ENCODE measurements at places on chromosomes 5 and 9.

GRCh38 chr9:122946461-122947005, 5.7 kb downstream of the RABGAP1 start:
- no peaks in the 10 kb centered on the region for H3K27me3 ChIP-seq
- H3K4me1 ChIP-seq: peaks cover 63% of the 10 kb centered on the region
- H3K4me3 ChIP-seq: no peak overlapping the region

- DNase-seq: no peak
- no peaks in the 10 kb centered on the region for H3K4me1 ChIP-seq
- H3K4me3 ChIP-seq: no peak overlapping the region
- no peaks in the 10 kb centered on the region for H3K27me3 ChIP-seq
- no peak overlapping the region for H3K27ac ChIP-seq
These were observed 151.7 kb upstream of the HCN1 start for GRCh38 chr5:45847877-45848276.

DNA sequence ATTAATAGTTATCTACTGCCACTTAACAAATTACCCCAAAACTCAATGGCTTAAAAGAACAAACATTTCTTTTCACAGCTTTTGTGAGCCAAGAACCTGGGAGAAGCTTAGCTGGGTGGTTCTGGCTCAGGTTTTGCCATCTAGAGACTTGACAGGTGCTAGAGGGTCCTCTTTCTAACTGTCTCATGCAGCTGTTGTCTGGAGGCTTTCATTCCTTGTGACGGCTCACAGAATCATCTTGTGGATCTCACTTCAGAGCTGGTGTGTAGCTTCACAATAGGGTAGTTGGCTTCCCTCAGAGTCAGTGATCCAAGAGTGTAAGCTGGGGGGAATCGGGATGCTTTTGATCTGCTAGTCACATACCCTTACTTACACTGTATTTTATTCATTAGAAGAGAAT, 81.2 kb upstream of the APC start:
- no peak for DNase-seq
- H3K4me3 ChIP-seq: no peak overlapping the region
- H3K4me1 ChIP-seq: no peaks in the 10 kb centered on the region
- no peak overlapping the region for H3K27ac ChIP-seq
- peaks cover 7% of the 10 kb centered on the region for H3K27me3 ChIP-seq

GRCh38 chr5:124110942-124111341, 599.0 kb downstream of the CSNK1G3 start:
- H3K4me3 ChIP-seq: no peak overlapping the region
- no peaks in the 10 kb centered on the region for H3K4me1 ChIP-seq
- no peak overlapping the region for H3K27ac ChIP-seq
- H3K36me3 ChIP-seq: no peaks in the 10 kb centered on the region

GRCh38 chr9:73423891-73424290, 272.2 kb downstream of the ANXA1 start:
- no peaks in the 10 kb centered on the region for H3K4me1 ChIP-seq
- H3K4me3 ChIP-seq: no peak overlapping the region
- DNase-seq: no peak
- H3K36me3 ChIP-seq: no peaks in the 10 kb centered on the region

DNA sequence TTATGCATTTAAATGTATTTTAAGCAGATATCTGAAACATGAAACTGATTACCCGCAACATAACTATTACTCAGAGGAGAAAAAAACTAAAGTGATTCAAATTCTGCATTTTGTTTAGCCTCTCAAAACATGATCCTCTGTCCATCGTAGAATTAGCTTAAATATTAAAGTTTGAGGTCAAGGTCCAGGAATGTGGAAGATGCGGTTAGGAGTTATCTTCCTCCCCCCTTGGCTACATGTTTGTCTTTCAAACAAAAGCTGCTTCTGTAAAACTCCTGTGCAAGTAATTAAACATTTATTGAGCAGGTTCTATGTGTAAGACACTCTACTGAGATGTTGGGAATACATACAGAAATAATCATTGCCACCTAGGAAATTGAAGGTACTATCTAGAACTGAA, 175.0 kb upstream of the ISL1 start:
- H3K27me3 ChIP-seq: no peaks in the 10 kb centered on the region
- DNase-seq: no peak
- H3K4me3 ChIP-seq: no peak overlapping the region

DNA sequence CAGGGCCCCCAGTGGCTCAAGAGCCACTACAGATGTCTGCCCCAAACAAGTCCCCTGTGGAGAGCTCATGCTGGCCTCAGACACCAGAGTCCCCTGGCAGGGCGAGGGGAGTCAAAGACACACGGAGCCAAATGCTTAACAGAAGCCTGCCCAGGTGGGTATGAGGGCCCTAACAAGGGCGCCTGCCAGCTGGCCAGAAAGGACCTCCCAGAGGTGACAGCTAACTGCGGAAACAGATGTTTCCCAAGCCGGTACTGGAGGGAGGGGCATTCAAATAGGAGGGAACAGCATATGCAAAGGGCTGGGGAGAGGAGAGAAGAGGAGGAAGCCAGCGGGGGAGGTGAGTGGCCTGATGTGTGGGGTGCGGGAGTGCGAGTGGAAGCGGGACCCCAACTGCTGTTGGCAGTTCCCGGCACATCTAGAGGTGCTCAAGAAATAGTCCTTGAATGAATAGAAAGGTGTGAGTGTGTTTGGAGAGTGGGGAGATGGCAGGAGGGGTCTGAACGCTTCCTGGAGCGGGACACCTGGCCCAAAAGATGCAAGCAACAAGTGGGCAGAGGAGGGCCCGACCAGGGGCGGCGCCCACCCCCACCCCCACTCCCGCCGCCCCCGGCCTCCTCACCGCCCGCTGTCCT, 824 bp downstream of the MXD3 start:
- peaks cover 17% of the 10 kb centered on the region for H3K36me3 ChIP-seq
- H3K4me3 ChIP-seq: peak overlapping the region; percentile 78
- peaks cover 1% of the 10 kb centered on the region for H3K27me3 ChIP-seq
- peaks cover 32% of the 10 kb centered on the region for H3K4me1 ChIP-seq
- peak; percentile 52 for DNase-seq
- H3K27ac ChIP-seq: peak overlapping the region; percentile 2

DNA sequence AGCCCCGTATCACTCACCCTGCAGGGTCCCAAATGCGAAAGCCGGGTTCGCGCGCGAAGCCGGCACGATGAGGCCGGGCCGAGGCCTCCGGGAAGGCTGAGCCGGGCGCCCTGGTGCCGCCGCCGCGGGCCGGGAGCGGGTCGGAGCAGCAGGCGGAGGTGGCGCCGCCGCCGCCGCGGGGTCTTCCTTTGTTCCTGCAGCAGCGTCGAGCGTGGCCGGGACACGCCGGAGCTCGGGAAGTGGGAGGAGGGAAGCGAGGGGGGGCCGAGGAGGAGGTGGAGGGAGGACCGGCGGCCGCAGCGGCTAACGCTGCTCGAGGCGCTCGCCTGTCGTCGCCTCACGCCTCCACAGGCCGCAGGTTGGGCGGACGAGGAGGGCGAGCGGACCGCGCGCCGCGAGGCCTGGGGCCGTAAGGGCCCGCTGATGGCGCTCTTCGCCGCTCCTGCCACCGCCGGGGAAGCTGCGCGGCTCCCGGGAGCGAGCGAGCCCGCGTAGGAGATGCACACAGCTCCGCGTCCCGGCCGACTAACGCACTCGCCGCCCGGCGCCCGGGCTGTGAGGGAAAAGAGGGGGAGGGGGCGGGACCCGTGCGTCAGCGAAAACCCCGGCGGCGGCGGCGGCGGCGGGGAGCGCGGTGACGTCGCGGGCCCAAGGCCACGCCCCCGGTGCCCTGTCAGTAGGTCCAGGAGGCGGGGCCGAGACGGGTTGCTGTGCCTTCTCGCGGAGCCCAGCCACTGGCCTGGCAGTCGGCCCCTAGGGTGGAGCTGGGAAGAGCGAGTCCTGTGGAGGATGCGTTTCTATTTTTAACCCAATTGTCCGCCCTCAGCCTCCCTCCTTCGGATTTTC, at the start of gene ZFAND5:
ZFAND5 (minus strand) TSS at position 530 of the 846 bp plus-strand sequence. CDS start 4,430 bp downstream, outside the sequence.
- H3K4me1 ChIP-seq: peaks cover 35% of the 10 kb centered on the region
- H3K36me3 ChIP-seq: peaks cover 19% of the 10 kb centered on the region
- H3K27ac ChIP-seq: peak within 1 kb of the TSS; percentile 96
- no peaks in the 10 kb centered on the region for H3K27me3 ChIP-seq
- peak within 1 kb of the TSS; percentile 84 for H3K4me3 ChIP-seq

- no peaks in the 10 kb centered on the region for H3K36me3 ChIP-seq
- H3K27me3 ChIP-seq: peaks cover 12% of the 10 kb centered on the region
- H3K4me1 ChIP-seq: no peaks in the 10 kb centered on the region
- H3K4me3 ChIP-seq: no peak overlapping the region
These were observed 126.9 kb upstream of the OSMR start for GRCh38 chr5:38718771-38719391.

- no peaks in the 10 kb centered on the region for H3K27me3 ChIP-seq
- no peak for DNase-seq
- H3K36me3 ChIP-seq: peaks cover 53% of the 10 kb centered on the region
These were observed 130.2 kb downstream of the TTC39B start for GRCh38 chr9:15176836-15177235.

GRCh38 chr5:19492861-19493260, 495.1 kb downstream of the CDH18 start:
- H3K27ac ChIP-seq: no peak overlapping the region
- H3K4me3 ChIP-seq: no peak overlapping the region
- no peaks in the 10 kb centered on the region for H3K36me3 ChIP-seq
- DNase-seq: no peak
- H3K4me1 ChIP-seq: no peaks in the 10 kb centered on the region

- peaks cover 2% of the 10 kb centered on the region for H3K4me1 ChIP-seq
- no peaks in the 10 kb centered on the region for H3K36me3 ChIP-seq
- H3K27ac ChIP-seq: no peak overlapping the region
These were observed 53.1 kb downstream of the SYK start for GRCh38 chr9:90854637-90855175.

DNA sequence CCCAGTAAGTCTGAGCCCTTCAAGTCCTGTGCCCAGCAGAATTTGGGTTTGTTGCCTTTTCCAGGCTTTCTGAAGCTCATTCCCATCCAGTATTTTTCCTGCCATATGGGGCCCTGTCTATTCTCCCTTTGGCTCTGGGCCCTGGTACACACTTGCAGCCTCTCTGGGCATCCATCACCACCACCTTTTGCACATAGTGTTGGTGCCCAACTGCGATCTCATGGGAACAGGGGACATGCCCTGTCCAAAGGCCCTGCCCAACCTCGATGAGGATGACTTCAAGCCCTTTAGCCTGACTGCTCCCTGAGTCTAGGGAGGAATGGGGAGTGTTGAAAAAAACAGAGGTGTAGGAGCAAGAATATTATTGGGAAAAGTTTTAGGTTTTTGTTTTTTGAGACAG, 11.5 kb downstream of the RGS3 start:
- H3K36me3 ChIP-seq: no peaks in the 10 kb centered on the region
- DNase-seq: no peak
- no peak overlapping the region for H3K4me3 ChIP-seq
- no peak overlapping the region for H3K27ac ChIP-seq
- H3K27me3 ChIP-seq: no peaks in the 10 kb centered on the region

- peak overlapping the region; percentile 70 for H3K27ac ChIP-seq
- H3K4me3 ChIP-seq: no peak overlapping the region
- peaks cover 4% of the 10 kb centered on the region for H3K27me3 ChIP-seq
- H3K4me1 ChIP-seq: peaks cover 33% of the 10 kb centered on the region
- H3K36me3 ChIP-seq: peaks cover 29% of the 10 kb centered on the region
These were observed 30.2 kb downstream of the EFCAB9 start for GRCh38 chr5:172223901-172224873.

- peaks cover 13% of the 10 kb centered on the region for H3K36me3 ChIP-seq
- H3K27ac ChIP-seq: no peak overlapping the region
- no peaks in the 10 kb centered on the region for H3K27me3 ChIP-seq
- no peak overlapping the region for H3K4me3 ChIP-seq
- H3K4me1 ChIP-seq: no peaks in the 10 kb centered on the region
- no peak for DNase-seq
These were observed 72.4 kb downstream of the KIAA0825 start for GRCh38 chr5:94545870-94546625.

GRCh38 chr5:4095918-4096630, 500.4 kb downstream of the IRX1 start:
- H3K36me3 ChIP-seq: no peaks in the 10 kb centered on the region
- no peaks in the 10 kb centered on the region for H3K4me1 ChIP-seq
- DNase-seq: no peak
- no peaks in the 10 kb centered on the region for H3K27me3 ChIP-seq
- no peak overlapping the region for H3K4me3 ChIP-seq
- H3K27ac ChIP-seq: no peak overlapping the region

DNA sequence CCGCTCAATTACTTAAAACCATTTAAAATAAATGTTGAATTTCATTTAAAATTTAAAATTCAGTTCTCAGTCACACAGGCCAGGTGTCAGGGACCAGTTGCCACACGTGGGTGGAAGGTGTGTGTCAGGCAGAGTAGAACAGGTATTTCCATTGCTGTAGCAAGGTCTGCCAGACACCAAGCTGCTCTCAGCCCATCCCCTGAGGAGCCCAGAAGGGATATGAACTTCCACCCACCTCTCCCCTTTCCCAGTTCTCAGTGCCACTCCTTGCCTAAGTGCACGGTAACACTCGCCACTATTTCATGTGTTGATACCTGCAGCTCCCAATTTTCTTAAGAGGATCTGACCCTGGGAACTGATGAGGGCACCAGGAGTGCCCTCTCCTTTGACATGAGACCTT, 12.7 kb downstream of the SYK start:
- no peak overlapping the region for H3K4me3 ChIP-seq
- peaks cover 10% of the 10 kb centered on the region for H3K4me1 ChIP-seq
- no peak overlapping the region for H3K27ac ChIP-seq
- no peak for DNase-seq
- peaks cover 5% of the 10 kb centered on the region for H3K27me3 ChIP-seq

DNA sequence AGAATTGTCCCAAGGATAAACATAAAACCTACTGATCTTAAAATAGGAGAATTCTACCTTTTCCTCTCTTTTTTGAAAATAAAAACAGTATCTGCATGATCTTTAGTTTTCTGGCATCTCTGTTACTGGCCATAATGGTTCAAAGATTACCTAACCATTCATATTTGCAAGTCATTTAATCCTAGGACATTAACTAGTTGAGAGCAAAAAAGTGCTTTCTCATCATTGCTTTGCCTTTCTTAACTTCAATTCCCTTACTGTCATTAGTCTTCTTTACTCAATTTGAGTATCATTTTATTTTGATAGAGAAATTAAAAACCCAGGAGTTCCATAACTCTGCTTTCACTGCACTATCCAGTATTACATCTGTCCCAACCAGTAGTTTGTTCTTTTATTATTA, 68.6 kb downstream of the RFX3 start:
- H3K36me3 ChIP-seq: no peaks in the 10 kb centered on the region
- no peak overlapping the region for H3K4me3 ChIP-seq
- no peaks in the 10 kb centered on the region for H3K27me3 ChIP-seq

DNA sequence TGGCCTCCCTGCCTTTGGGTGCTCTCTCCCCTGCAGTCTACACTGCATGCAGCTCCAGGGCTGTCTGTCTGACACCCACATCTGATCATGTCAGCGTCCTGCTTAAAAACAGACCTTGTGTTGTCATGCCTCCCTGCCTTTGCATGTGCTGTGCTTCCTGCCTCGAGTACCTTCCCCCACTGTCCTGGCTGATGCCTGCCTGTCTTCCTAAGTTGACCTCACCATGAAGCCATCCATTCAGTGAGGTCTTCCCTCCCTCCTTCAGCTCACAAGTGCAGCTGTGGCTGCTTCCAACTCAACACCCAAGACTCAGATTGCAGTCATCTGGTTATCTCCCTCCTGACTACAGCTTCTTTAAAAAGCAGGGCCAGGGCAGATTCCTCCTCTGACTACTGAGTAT, 5.5 kb downstream of the ANGPTL2 start:
- peaks cover 8% of the 10 kb centered on the region for H3K27me3 ChIP-seq
- peaks cover 6% of the 10 kb centered on the region for H3K4me1 ChIP-seq
- no peak for DNase-seq

- no peak overlapping the region for H3K27ac ChIP-seq
- H3K4me3 ChIP-seq: no peak overlapping the region
- peaks cover 22% of the 10 kb centered on the region for H3K4me1 ChIP-seq
- peaks cover 31% of the 10 kb centered on the region for H3K27me3 ChIP-seq
These were observed 30.2 kb upstream of the HSPA9 start for GRCh38 chr5:138605254-138605972.
